ENCODE measurements at places on chromosomes 12 and 14.
A peak's percentile ranks its signal among the peaks of the same experiment; 100 is the strongest.

GRCh38 chr14:50085570-50086320, 30.6 kb downstream of the VCPKMT start:
- no peak for DNase-seq

- no peak for DNase-seq
Observed at GRCh38 chr14:61330511-61330910, 9.1 kb downstream of the PRKCH start.

GRCh38 chr14:53942970-53943750, 13.5 kb downstream of the BMP4 start:
- DNase-seq = no peak

- no peak for DNase-seq
Observed at GRCh38 chr14:54672688-54673087, 105.8 kb downstream of the SAMD4A start.

DNA sequence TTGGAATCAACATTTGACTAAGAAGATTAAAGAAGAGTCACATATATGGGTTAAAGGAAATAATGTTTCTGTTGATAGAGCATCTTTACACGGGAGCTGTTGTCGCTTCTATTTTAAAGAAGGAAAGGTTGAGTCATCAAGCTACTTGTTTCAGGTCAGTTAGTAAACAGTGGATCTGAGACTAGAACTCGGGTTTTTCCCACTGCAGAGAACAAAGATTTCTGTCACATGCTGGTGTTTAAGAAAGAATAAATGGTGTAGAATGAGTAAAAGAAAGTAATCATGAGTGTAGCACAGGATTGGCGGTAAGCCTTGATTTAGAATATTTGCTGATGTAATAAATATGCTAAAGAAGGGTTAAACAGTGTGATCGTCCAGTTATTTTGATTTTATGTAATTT, 455.5 kb downstream of the AEBP2 start:
- no peak for DNase-seq

- no peak for DNase-seq
Observed at GRCh38 chr14:33545696-33546095, 405.2 kb downstream of the EGLN3 start.

- no peak for DNase-seq
Observed at GRCh38 chr12:5402009-5402935, 29.6 kb upstream of the NTF3 start.

- DNase-seq = no peak
Observed at GRCh38 chr12:41972196-41972595, 172.5 kb downstream of the GXYLT1 start.

DNA sequence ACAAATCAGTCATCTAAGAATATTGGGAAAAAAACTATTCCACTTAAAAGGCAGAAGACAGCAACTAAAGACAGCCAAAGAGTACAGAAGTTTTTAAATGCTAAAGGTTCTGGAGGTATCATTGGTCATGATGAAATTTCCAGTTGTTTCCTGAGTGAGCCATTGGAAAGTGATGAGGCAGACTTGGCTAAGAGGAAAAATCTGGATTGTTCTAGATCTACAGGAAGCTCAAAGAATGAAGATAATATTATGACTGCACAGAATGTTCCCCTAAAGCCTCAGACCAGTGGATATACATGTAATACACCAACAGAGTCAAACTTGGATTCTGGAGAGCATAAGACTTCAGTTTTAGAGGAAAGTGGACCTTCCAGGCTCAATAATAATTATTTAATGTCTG, 22.8 kb downstream of the GALNT4 start:
- no peak for DNase-seq

DNA sequence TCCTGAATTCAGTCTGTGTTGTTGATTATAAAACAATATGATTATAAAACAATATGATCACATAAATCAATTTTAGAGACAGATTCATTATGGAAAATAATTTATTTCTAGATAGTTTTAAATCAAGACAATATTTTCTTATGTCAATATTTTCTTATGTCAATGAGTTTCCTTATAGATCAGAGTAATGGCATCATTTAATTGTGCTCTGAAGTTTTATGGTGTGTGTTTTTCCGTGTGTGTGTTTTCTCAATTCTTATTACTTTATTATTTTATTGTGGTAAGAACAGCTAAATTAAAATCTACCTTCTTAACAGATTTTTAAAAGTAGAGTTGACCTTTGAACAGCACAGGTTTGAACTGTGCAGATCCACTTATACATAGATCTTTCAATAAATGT, 105.3 kb upstream of the SLCO1B1 start:
- no peak for DNase-seq

DNA sequence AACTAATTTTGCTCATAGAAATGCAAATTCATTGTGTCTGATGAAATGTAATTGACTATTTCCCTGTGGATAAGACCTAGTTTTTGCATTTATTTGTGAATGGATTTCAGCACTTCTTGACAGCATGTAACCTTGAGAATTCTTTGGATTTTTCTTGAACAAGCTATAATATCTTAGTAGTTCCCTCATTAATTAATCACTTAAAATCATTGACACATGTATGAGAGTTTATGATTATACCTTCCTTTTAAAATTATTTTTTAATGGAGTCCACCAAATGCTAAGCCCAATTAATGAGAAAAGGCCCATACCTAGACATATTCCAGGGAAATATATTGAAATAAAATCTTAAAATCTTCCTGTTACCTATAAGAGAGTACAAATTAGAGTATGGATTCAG, 16.8 kb downstream of the GLIPR1L2 start:
- DNase-seq = no peak

- DNase-seq = peak; percentile 81
Observed at GRCh38 chr12:76878899-76879709, at the start of gene CSRP2. TSS of gene CSRP2 (minus strand) at chr12:76879019. CDS start at chr12:76866260, 12,759 bp downstream.

DNA sequence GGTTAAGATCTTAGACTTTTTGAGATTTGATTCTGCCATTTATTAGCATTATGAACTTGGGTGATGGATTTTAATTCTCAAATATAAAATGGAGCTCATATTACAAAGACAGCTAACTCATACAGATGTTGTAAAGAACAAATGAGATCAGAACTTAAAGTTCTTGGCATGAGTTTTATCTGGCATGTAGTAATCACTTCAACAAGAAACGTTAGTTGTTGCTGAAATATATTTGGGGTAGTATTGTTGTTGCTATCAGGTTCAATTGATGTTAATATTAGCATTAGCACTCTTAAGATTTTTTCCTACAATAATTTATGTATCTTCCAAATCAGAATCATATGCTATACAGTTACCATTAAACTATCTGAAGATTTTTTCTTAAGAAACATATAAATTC, 71.0 kb downstream of the SLC6A15 start:
- DNase-seq = no peak

DNA sequence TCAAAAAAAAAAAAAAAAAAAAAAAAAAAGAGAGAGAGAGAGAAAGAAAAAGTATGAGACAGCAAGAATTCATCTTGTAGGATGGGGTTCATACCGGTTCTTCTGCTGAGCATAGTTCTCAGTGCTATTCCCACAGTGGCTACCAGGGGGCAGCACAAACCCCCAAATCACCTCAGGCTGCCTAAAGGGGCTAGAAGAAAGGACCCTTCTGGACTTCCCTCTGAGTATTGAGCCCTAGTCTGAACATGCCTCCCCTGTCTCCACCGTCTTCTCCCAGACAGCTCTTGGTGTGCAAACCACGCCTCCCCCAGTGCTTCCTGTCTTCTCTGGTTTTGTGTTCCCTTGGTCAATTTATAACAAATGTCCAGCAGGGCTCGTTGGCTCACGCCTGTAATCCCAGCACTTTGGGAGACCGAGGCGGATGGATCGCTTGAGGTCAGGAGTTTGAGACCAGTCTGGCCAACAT, 31.3 kb upstream of the SMUG1 start:
- DNase-seq = peak; percentile 66

DNA sequence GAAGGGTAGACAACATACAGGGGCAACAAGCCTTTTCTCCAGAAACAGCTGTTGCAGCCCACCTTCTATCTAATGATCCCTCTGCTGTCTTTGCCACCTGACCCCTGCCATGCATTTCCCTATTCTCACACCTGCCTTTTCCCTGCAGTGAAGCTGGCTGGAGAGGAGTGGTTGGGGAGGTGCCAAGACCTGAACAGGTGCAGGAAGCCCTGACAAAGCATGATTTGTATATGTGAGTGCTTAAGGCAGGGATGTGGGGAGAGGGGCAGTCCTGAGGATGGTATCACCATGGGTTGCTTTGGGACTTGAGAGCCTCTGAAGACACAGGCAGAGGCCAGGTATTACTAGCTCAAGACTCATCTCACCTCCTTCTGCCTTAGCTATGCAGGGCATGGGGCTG, 2.9 kb upstream of the PFDN5 start:
- no peak for DNase-seq

DNA sequence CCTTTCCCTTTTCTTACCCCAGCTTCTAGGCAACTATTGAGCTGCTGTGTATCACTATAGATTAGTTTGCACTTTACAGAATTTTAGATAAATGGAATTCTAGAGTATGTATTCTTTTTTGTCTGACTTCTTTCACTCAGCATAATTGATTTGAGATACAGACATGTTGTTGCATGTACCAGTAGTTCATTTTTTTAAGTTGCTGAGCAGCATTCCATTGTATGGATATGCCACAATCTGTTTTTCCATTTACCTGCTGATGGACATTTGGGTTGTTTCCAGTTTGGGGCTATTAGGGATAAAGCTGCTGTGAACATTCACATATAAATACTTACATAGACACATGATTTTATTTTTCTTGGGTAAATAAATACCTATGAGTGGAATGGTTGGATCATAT, 135.7 kb downstream of the IGF1 start:
- no peak for DNase-seq

DNA sequence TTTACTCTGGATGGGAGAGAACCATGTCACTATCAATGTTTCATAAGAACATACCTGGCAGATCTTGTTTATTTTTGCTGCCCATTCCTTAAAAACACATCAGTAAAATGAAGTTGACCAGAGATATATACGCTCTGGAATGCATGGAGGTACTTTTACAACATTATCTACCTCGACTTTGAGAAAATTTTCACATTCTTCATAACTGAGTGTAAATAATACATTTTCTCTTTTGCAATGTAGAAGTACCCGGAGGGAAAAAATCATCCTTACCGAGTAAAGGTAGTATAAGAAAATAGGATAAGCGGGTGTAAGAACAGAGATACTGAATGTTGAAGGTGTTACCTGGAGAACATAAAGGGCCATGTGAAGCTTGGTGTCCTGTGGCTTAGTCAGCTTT, 80.7 kb downstream of the TMEM116 start:
- DNase-seq = no peak

DNA sequence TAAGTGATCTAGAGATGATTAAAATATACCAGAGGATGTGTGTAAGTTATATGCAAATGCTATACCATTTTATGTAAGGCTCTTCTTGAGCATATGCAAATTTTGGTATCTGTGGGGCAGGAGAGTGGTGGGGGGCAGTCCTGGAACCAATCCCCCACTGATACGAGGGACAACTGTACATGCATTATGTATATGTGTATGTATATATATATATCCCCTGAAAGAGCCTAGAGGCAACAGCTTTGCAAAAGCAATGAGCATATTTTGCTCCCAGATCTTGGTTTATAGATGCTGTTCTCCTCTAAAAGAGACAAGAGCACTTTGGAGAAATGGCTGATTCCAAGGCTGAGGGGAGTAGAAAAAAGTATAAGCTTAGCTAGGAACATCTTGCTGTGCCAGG, 12.4 kb upstream of the SLC25A3 start:
- DNase-seq = no peak

GRCh38 chr12:6095269-6095668, 29.2 kb downstream of the VWF start:
- no peak for DNase-seq

- no peak for DNase-seq
Observed at GRCh38 chr12:82954064-82954463, 267.4 kb downstream of the TMTC2 start.

- DNase-seq = no peak
Observed at GRCh38 chr14:85233756-85234155, 296.2 kb upstream of the FLRT2 start.

GRCh38 chr12:104665296-104665695, 208.5 kb downstream of the CHST11 start:
- DNase-seq = no peak

GRCh38 chr14:90177539-90178189, 78.7 kb upstream of the PSMC1 start:
- DNase-seq = peak; percentile 65

DNA sequence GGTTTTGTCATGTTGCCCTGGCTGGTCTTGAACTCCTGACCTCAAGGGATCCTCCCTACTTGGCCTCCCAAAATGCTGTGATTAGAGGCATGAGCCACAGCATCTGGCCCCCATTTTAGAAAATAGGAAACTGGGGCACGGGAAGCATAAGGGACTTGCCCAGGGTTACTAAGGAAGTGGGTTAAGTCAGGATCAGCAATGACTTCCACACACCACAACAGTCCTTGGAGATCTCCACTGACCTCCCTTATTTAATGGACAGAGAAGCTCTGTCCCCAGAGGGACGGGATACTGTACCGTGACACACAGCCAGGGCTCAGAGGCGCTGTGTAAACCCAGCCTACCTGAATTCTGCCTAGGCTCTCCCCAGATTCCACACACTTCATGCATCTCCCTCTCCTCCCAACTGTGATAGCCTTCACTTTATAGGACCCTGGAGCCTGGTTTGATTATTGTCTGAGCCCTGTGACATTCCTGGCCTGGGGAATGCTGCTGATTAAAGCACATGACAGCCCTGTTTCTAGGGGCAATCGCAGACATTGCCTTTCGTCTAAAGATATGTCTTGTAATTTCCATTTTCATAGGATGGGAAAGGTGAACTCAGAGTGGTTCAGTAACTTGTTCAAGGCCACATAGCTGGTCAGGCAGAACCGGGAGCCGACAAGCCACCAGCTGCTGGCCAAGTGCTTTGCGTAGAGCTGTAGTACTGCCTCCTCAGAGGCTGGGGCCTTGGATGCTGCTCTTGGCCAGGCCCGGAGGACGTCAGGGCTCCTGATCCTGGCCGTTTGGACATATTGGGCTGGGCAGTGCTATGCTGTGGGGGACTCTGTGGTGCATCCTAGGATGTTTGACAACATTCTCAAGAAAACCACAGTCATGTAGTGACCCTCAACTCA, 20.8 kb downstream of the SERPINA1 start:
- no peak for DNase-seq

- DNase-seq = no peak
Observed at GRCh38 chr14:104865631-104866441, 768 bp downstream of the CEP170B start.

- no peak for DNase-seq
Observed at GRCh38 chr12:18267427-18268099, 6.2 kb downstream of the PIK3C2G start.

DNA sequence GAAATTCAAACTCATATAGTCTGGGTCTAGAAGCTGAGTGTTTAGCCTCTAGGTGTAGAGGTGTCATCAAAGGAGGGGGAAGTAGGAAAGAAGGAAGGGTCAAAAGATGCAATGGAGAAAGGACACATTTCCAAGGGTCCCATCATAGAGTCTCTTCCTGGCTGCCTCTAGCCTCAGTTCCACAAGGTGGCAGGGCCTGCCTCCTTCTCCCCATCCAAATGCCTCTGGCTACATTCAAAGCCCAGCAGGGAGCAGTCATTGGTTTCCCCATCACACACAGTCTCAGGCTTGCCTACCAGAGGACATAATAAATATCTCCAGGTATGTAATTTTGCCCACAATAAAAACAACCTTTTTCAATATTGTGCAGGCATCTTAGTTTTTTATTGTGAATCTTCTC, 2.1 kb upstream of the CCT2 start:
- DNase-seq = no peak

GRCh38 chr14:72439707-72440106, 454.2 kb downstream of the DPF3 start:
- DNase-seq = no peak

GRCh38 chr12:118544569-118544968, 168.2 kb downstream of the SUDS3 start:
- DNase-seq = no peak

- no peak for DNase-seq
Observed at GRCh38 chr14:36430169-36430568, 89.9 kb downstream of the NKX2-1 start.
